H4 (cell line): ENCODE measurements at places on chromosomes 16 and 17.

GRCh38 chr16:75485230-75486013 lies 9.8 kb downstream of the CHST6 start:
- no peak for DNase-seq

- DNase-seq, result no peak
Observed at GRCh38 chr16:63720848-63721247, 1401.0 kb downstream of the CDH11 start.

DNA sequence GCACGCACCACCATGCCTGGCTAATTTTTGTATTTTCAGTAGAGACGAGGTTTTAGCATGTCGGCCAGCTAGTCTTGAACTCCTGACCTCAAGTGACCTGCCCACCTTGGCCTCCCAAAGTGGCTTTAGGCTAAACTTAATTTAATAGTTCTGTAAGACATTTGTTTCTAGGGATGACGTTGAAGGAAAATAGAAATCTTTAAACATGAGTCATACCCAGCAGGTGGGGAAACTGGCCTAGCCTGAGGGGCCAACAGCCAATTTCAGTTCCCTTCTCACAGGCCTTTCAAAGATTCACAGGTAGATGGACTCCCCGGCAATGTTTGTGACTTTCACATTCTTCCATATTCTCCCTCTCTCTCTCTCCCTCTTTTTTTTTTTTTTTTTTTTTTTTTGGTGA lies 18.1 kb upstream of the ITPRIPL2 start:
- DNase-seq, result peak; percentile 24

- DNase-seq, result no peak
Observed at GRCh38 chr17:70912716-70913485, 743.6 kb downstream of the KCNJ2 start.

DNA sequence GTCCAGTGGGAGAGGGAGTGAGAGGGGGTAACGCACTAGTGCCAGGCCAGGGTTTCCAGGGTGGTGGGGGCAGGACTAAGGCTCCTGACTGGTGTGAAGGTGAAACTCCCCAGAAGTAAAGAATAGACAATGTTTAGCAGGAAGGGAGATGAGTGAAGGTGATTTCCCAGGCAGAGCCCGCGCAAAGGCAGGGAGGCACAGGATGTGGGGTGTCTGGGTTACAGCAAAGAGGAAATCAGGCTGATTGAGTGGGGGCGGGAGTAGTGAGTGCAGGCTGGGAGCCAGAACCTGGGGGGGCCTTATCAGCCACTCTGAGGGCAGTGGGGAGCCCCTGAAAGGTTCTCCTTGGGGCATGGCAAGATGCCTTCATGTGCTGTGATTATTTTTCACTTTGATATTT lies 167.5 kb downstream of the UTP18 start:
- DNase-seq, result no peak

GRCh38 chr17:21513012-21513570 lies 136.9 kb downstream of the KCNJ12 start:
- peak; percentile 59 for DNase-seq

DNA sequence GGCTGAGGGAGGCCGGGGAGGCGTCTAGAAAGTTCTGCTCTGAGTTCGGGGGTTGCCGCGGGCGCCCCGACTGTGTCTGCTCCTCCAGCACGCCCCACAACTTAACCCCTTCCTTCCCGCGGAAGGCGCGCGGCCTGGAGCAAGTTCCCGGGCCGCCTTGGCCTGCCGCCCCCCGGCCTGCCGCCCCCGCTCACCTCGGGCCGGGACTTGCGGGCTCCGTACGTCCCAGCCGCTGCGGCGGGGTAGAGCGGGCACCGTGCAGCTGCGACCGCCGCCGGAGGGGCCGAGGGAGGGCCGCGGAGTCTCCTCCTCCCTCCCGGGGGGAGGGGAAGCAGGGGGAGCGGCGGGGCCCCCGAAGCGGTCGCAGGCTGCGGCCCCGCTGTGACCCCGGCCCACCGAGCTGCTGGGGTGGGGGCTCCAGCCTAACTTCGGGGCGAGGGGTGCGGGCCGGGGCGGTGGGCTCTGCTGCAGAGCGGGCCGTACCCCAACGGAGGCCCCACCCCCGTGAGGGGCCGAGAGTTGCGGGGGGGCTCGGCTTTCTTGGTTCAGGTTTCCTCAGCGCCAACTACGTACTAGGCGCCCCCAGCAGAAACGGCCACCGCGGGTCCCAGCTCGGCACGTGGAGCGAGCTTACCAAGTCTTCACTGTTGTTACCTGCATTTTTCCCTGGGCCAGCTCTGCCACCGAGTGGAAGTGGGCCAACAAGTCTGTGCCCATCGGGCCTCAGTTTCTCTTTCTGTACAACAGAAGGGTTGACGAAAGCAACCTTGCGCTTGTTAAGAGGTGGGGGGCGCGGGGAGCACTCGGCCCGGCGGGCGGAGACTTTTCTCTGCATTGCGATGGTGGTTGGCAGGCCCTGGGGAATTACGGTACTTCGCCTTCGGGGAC lies at the start of gene CCDC102A:
Gene CCDC102A, minus strand, starts transcription at position 266 of the 888 bp plus-strand sequence. CDS start 7,394 bp downstream, outside the sequence.
- DNase-seq, result no peak

- DNase-seq, result no peak
Observed at GRCh38 chr16:86101897-86102157, 202.9 kb downstream of the IRF8 start.

DNA sequence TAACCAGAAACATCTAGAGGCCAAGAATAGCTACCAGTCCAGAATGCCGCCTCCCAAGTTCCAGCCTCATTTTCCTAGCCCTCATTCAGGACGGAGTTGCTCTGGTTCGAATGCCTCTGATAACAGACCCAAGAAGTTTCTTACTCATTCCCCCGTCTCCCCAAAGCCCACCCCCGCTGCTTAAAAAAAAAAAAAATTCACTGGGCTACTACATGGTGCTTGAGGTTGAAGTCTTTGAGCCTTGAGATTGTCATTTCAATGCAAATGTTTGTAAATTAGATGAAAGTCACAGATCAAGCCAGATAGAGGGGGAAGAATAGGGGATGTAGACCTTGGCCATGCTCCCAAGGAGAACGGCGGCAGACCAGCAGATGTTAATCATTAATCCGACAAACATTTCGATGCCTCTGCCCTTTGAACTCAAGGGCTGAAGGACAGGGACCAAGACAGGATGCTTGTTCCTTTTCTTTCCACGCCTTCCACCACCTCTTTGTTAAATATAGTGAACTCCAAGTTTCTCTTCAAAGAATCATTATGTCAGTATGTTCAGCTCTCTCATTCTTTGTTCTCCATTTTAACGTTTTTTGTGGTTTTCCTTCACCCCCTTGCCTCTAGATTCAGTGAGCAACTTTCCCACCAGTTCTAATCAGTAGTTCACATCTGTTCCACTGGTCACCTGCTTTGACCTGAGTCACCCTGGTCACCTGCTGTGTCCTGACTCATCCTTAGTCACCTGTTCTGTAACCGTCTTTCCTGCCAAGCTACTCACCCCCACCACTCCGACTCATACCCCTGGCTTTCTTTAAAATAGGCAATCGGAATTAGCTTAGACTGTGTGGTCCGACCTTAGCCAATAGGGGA lies 190.3 kb downstream of the CPPED1 start:
- DNase-seq, result peak; percentile 29

DNA sequence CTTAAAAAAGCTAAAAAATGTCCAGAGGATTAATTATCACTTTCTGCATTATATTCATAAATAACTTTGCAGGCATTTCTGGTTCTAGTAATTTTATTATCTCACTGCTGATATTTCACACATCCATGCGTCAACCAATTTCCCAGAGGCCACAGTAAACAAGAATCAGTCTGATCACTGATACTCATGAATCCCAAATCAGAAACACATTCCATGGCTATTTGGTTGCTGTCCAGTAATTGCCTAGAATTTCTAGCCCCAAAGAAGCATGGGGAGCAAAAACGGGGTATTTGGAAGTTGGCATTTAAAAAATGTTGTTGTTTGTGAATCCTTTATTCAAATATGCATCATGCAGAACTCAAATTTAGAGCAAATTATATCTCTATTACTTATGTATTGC lies 244.8 kb downstream of the CDH8 start:
- DNase-seq, result no peak

DNA sequence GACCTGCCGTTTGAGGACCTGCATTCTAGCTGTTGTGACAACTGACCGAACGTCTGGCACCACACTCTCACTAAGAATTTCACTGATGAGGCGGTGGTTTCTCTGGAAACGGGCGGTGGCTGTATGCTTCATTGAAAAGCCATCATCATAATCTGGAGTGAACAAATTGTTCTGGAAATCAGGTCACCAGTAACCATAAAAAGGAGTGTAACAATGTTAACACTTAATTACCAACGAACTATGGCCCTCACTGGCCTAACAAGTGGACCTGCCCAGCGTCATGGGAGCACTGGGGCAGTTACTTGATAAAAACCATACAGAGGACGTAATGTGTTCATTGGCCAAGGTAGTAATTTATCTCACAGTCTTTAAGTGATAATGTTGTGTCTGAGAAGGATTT lies 15.4 kb downstream of the SMARCE1 start:
- DNase-seq, result no peak

DNA sequence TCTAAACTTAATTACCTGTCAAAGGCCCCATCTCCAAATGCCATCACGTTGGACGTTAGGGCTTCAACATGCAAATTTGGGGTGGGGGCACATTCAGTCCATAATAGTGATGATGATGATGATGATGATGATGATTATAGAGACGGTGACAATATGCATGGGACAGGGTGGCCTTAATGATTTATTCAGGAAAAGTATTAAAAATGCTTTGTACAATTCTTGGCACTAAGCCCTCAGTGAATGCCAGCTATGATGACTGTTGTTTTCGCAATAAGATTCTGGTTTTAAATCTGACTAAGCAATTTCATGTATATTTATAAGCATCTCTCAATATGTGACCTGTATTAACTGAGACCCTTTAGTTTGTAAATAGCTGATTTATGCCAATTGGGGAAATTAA lies 106.3 kb downstream of the C16orf95 start:
- DNase-seq, result no peak

DNA sequence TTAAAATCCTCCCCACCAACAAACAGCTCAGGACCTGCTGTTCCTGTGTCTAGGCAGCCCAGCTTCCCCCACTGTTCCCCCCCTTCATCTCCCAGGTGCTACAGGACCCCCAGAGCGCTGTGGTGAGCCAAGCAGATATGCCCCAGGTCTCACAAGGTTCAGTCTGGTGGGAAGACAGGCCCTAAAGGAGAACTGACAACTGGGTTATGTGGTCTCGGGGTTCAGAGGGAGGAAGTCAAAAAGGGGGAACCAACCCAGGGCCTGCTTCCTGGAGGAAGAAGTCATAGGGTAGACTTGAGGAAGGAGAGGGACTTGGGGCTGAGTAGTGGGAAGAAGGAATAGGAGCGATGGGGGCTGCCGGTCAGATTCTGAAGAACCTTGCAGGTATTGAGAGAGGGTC lies 2.6 kb downstream of the RIPOR1 start:
- no peak for DNase-seq

GRCh38 chr17:55327225-55328088 lies 62.7 kb downstream of the HLF start:
- DNase-seq, result no peak

GRCh38 chr17:33280162-33280943 lies 12.7 kb downstream of the ASIC2 start:
- DNase-seq, result no peak

- DNase-seq, result no peak
Observed at GRCh38 chr16:689175-689897, 862 bp downstream of the WDR24 start.

- DNase-seq, result no peak
Observed at GRCh38 chr17:66638707-66639479, 196.0 kb upstream of the CACNG5 start.

- no peak for DNase-seq
Observed at GRCh38 chr17:42275527-42276358, 448 bp downstream of the STAT5B start.

GRCh38 chr16:54459509-54460262 lies 173.1 kb upstream of the IRX3 start:
- DNase-seq, result no peak

- no peak for DNase-seq
Observed at GRCh38 chr17:50130559-50131305, 772 bp upstream of the SAMD14 start.

GRCh38 chr17:47762728-47763127 lies 29.7 kb downstream of the TBX21 start:
- no peak for DNase-seq

- DNase-seq, result no peak
Observed at GRCh38 chr16:2520784-2521531, 787 bp downstream of the AMDHD2 start.

DNA sequence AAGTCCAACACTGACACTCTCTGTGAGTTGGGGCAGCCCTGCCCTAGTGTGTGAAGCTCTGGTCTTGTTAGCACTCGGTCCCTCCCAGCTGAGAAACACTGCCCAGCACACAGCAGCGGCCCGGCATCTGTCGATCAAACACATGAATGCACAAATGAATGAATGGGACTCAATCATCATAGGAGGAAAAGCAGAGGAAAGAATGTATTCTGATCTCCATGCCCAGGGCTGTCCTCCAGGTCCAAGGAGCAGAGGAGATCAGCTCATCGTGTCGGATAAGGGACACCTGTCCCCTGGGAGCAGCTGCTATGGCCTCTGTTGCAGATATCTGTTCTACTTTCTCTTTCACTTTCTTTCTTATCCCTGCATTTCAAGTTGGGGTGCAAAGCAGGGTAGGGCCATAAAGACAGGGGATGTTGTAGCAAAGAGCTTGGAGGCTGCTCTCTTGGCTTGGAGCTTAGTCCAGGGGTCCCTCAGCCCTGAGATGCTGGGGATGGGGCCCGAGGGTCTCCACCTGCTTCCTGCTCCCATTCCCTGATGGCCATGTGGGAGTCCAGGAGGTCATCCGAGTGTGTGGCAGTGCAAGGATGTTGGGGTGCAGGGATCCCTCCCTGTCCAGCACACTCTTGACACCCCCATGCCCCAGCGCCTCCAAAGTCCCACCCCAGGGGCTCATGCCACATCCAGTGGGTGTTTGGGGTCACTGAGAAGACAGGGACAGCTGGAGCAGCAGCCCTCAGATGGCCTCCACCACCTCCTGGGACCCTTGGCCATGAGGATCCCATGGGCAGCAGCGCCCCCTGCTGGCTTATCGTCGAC lies 88.2 kb downstream of the IRF8 start:
- no peak for DNase-seq

- no peak for DNase-seq
Observed at GRCh38 chr17:4433515-4434031, at the start of gene SPNS3. TSS of gene SPNS3 (plus strand) at chr17:4433940. CDS start at chr17:4433968, 28 bp downstream.

GRCh38 chr16:57039148-57039812 lies 49.9 kb downstream of the NLRC5 start:
- DNase-seq, result no peak

DNA sequence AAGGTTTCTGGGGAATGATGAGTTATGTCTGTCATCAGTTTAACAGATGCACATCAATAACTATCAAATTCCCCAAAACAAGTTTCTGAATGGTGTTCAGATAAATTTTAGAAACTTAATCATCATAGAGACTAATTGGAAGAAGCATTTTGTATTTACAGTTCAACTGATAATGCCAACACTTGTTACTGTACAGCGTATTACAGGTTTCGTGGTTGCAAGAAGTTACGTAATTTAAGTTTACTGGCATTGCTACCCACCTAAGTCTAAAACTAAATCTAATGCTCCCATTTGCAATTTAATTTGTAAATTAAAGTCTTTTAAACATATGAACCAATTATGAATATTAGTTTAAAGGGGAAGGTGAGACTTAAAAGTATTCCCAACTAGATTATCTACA lies 3.0 kb downstream of the SRSF1 start:
- DNase-seq, result no peak
